ENCODE measurements at places on chromosomes 6 and 20. TPM values are rescaled to one million over a fixed set of nuclear protein-coding genes. Genes with fewer than 3 reads are reported as not detected.

GRCh38 chr6:105136431-105137350 is 43.1 kb downstream of the POPDC3 start:
- peak; percentile 55 for DNase-seq

Gene MATN4
- total RNA-seq, result not detected

Gene GSTA3
- not detected for total RNA-seq

DNA sequence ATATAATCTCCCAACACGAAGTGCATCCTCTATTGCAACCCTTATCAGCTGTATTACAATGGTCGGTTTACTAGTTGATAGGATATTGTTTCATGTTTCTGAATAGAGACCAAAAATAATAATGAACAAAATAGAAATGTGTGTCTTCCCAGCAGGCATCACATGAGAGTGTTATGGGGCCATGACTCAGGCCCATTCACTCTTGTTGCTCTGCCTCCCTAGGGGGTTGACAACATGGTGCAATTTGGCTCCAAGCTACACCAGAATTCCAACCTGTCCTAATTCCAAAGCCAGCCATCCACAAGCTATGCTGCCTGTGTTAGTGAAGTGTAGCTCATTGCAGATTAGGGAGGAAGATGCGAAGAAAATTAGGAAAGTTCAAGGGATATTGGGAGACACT is 13.1 kb upstream of the SAYSD1 start:
- no peak for DNase-seq

DNA sequence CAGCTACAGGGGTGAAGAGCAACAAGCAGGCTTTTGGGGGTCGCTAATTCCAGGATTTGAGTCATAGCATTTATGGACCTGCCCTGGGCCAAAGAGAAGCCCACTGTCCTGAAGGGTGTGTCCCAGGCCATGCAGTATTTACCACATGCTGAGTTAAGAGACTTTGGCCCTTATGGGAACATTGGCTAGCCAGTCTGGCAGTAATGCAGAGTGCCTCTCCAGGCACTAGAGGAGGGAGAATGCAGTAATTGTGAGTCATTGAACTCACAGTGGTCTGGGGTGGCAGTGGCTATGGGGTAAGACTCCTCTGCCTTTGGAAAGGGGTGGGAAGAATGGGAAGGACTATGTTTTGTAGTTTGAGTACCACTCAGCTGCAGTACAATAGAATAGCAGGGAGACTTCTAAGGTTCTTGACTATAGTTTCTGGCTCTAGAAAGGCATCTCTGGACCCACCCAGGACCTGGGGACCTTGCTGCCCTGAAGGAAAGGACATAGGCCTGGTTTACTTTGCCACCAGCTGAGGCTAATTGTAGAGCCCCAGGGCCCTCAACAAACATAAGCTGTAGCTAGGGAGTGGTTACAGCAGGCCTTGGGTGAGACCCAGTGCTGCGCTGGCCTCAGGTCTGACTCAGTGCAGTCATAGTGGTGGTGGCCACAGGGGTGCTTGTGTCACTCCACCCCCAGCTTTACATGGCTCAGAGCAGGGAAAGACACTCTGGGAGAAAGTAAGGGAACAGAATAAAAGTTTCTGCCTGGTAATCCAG is 520.9 kb downstream of the HTR1B start:
- DNase-seq, result no peak

DNA sequence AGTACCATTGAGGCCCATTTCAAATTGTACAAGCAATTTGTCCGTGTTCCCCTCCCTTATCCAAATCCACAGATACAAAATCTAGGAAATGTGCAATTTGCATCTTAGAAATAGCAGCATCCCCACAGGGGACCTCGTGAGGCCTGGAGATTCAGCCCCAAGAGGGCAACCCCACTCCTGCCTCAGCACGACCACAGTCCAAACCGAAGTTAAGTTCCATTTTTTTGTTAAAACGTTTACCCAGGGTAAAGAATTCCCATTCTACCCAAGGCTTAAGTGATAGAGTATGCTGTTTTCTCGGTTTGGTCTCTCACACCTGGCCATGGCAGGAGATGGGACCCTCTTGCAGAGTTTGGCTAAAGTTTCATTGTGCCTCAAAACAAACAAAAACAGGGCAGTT is 41.2 kb downstream of the PLCG1 start:
- no peak for DNase-seq

DNA sequence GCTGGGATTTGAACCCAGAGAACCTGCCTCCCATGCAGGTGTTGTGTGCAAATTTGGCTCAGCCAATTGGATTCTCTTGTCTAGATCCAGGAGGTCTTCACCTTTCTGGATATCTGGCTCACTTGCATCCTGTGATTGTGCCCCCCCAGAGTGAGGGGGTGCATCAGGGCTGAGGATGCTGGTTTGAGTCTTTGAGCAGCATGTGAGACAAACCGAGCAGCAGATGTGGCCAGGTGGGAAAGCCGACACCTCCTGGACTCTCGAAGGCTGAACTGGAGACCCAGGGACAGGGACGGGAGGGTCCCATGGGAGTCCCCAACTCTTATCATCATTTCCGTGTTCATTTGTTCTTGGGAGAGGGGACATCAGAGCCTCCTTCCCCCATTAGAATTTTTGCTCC is 30.6 kb upstream of the SULF2 start:
- no peak for DNase-seq

- DNase-seq, result no peak
These were observed 16.7 kb downstream of the KAT14 start for GRCh38 chr20:18154342-18154741.

- DNase-seq, result no peak
These were observed 38.1 kb downstream of the BICRAL start for GRCh38 chr6:42819803-42820511.

Gene SPATA2
- 6.7 TPM for total RNA-seq

Gene WFDC10B
- total RNA-seq, result 0.52 TPM

- DNase-seq, result no peak
These were observed 549 bp upstream of the CSE1L start for GRCh38 chr20:49045440-49046086.

- DNase-seq, result no peak
These were observed 43.2 kb downstream of the YTHDF1 start for GRCh38 chr20:63172726-63173125.

GRCh38 chr6:126716826-126717509 is 377.1 kb downstream of the CENPW start:
- peak; percentile 28 for DNase-seq

DNA sequence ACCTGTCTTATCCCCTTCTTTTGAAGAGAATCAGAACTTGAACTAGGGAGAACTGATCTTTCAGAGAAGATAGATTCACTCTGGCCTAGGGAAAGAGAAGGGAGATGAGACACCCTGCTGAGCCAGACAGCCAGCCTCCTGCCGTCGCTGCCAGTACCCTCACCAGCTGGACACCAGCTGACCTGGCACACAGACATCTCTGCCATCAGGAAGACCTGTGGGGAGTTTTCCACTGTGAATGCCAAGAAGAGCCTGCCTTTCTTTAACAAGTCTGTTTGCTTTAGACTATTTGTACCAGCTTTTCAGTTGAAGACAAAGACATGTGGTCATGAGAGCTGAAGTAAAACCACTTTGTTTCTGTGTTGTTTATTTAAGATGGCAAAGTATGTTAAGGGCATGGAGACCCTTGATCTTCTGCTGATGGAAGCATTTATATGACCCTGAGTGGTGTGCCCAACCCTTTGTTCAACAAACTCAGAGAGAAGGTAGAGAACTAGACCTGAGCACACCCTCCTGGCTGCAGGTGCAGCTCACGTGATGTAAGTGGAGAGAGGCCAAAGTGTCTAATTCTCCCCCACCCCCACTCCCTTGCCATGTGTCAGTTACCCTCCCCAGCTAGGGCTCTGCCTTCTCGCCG is 82.3 kb upstream of the SLC24A3 start:
- no peak for DNase-seq

Gene NT5E
- total RNA-seq, result 74.2 TPM

- no peak for DNase-seq
These were observed 9.3 kb upstream of the BCAS1 start for GRCh38 chr20:54079652-54080051.

Gene ARMH2
- total RNA-seq, result not detected

- no peak for DNase-seq
These were observed 446.8 kb downstream of the PTPRT start for GRCh38 chr20:42742926-42743325.

DNA sequence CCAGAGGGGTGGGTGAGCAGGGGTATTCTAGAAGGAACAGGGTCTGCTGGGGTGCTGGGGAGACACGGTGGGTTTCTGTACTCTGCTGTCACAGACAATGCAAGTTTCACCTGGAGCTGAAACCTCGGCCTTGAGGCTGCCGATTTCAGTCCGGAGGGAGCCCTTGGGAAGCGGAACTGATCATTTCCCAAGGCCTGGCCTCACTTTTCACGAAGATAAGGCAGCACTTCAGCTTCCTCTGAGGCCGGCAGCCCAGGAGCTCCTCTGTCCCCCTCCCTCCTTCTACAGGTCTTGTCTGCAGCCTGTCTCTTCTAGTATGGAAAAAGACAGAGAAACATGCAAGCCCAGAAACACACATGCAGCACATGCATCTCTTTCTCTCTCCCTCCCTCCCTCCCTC is 242.1 kb downstream of the CDC5L start:
- DNase-seq, result no peak

- DNase-seq, result no peak
These were observed 33.9 kb upstream of the CMTR1 start for GRCh38 chr6:37399131-37399530.

Gene ACSS1
- total RNA-seq, result 1.1 TPM

DNA sequence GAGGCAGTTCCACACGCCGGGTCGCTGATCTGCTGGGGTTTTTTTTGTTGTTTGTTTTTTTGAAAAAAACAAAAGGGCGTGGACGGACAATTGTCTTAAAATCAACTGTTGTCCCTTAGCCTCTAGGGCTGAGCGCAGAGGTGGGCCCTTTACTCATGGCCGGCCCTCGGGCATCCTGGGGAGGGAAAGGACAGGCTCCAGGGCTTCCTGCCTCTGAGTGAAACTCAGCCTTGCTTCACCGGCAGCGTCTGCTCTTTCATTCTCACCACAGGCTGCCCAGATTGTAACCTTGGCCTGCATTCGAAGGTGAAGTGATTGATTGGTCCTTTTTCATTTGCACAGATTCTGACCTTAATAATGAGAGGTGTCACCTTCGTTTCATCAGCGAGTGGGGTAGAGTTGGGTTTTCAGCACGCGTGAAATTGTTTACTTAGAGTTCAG is 797 bp downstream of the SMIM13 start:
- peak; percentile 64 for DNase-seq

Gene WFDC5
- total RNA-seq, result 0.78 TPM

DNA sequence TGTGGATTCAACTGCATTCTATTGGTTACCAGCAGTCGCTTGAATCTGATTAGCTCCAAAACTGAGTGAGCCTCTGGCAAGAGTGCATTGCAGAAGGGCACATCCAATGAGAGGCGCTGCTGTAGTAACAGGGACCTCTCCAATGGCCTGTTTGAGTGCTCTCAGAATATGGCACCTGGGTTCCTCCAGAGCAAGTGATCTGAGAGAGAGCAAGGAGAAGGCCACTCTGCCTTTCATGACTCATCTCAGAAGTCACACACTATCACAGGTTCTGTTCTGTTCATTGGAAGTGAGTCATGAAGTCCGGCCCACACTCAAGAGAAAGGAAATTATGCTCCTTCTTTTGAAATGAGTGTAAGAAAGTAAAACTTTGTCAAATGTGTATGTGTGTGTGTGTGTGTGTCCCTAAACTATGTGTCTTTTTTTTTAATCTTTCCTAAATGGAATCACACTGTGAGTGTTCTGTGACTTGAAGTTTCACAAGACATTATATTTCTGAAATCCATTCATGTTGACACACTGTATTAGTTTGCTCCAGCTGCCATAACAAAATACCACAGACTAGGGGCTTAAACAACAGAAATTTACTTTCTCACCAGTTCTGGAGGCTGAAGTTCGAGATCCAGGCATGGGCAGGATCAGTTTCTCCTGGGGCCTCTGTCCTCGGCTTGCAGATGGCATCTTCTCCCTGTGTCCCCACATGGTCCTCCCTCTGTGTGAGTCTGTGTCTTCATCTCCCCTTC is 138.3 kb upstream of the CDYL start:
- DNase-seq, result peak; percentile 84

DNA sequence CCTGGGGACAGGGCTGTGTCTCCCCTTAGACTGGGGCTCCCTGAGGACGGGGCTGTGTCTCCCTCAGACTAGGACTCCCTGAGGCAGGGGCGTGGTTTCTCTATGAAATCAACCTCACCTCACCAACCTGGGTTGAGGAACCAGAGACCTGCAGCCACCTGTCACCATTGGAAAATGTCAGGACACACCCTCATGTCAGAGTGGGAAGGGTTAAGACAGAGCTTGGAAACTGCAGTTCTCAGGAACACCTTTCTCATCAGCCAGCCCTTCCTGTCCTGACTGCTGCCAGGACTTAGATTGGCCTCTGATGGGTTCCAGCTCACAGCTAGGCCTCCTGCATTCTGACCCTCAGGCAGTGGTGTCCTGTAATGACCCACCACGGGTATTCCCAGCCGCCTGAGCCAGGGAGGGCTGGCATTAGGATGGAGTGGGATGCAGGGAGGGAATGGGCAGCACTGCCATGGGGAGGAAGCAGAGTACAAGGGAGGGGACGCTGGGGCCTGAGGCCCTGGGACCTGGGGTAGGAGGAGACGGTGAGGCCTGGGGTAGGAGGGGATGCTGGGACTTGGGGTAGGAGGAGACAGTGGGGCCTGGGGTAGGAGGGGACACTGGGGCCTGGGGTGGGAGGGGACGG is 76.3 kb downstream of the MRPL14 start:
- DNase-seq, result peak; percentile 64

- peak; percentile 76 for DNase-seq
These were observed 36.2 kb upstream of the MRPS18A start for GRCh38 chr6:43723737-43724295.

DNA sequence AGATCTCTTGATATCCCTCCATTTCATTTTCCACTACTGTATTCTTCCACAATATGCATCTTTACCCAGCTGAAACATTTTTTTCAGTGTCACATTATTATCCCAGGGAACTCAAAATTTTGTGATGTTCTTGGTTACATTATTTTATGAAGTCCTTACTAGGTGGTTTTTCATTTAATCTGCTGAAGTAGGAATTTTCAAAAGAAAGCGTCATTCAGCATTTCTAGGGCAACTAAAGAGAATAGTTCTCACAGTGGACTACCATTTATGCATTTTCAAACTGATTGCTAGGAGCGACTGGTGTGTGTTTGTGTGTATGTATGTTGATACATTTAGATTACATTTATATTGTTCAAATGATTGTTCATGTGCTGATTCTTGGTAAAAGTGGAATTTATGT is 2.4 kb upstream of the TMEM30A start:
- DNase-seq, result no peak

DNA sequence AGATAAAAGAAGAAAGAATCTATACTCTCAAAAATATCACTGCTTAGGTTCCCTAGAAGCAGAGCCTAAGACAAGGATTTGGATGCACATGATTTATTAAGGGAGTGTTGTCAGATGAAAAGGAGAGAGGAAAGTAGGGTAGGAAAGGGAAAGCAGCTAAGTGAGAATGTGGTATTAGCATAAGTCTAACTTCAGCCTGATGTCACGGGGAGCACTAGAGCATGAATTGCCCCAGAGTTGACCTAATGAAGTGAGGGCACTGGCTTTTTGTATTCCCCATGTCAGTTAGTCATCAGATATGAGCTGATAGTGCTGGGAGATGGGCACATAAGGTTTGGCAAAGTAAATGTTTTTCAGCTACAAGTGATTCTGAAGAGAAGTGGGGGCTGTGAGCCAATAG is 129.0 kb upstream of the THEMIS start:
- DNase-seq, result no peak

GRCh38 chr6:55410674-55411073 is 83.4 kb downstream of the GFRAL start:
- DNase-seq, result no peak
